Neural progenitor cell (in vitro differentiated cells): ENCODE measurements at places on chromosomes 5 and 9.

- no peak for DNase-seq
These were observed 133.6 kb downstream of the NFIB start for GRCh38 chr9:14180093-14180959.

DNA sequence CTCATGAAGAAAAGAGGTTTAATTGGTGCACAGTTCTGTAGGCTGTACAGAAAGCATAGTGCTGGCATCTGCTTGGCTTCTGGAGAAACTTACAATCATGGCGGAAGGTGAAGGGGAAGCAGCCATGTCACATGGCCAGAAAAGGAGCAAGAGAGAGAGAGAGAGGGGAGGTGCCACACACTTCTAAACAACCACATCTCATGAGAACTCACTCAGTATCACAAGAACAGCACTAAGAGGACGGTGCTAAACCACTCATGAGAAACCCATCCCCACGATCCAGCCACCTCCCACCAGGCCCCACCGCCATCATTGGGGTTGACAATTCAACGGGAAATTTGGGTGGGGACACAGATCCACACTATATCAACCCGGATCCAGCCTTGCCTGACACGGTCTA is 28.8 kb upstream of the IER5L start:
- no peak for DNase-seq

GRCh38 chr9:2242831-2243330 is 227.7 kb downstream of the SMARCA2 start:
- DNase-seq: peak; percentile 9

DNA sequence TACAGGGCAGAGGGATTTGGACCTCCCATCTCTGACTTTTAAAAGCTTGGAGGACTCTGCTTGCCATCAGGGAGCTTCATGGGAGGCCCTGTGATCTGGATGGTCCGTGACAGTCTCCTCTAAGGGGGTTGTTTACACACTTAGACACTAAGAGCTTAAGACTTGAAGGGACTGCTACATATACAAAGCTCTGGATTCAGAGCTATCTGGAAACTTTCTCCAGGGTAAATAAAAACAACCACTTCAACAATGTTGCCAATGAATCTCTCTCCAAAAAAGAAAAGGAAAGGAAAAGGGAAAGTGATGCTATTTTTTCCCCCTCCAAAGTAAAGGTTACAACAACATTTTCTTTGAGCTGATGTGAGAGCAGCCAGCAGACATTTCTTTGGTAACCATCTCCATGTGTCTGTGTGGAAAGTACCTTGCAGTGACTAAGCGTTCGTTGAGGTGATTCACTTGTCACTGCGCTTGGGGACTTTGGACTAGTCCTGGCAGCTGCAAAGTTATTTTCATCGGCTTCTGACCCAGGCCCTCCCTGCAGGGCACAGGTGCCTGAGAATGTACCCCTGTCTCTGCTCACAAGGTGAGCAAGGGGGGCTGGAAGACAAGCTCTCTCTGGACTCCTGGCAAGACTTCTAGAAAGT is 262.1 kb upstream of the KLF4 start:
- DNase-seq: no peak

DNA sequence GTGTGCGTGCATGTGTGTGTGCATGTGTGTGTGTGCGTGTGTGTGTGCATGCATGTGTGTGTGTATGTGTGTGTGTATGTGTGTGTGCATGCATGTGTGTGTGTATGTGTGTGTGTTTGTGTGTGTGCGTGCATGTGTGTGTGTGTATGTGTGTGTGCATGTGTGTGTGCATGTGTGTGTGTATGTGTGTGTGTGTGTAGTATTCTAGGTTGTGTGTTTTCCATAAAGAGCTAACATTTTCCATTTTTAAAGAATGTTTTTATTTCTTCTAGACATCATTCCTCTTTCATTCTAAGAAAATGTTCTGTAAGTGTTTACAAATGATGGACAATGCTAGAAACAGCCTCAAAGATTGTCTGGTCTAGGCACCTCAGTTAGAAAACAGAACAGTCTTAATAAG is 15.6 kb downstream of the ENTREP1 start:
- no peak for DNase-seq

DNA sequence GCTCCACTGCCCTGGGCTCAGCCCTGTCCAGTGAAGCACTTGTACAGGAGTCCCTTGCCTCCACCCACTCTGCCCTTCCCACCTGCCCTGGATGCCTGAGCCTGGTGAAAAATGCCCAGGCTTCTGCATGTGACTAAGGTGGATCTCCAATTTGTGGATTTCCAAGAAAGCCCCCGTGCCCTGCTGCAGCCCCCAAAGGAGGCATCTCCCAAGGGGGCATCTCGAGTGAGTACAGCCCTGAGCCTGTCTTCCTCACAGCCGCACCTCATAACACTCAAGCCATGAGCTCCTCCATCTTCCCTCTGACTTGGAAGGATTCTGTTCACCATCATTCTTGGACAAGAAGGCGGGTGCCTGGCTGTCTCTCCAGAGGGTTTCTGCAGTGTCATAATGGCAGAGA is 158.0 kb upstream of the PPP1R26 start:
- DNase-seq: no peak

GRCh38 chr9:131140550-131140949 is 15.2 kb downstream of the NUP214 start:
- DNase-seq: no peak

GRCh38 chr5:12615141-12615820 is 711.0 kb upstream of the CTNND2 start:
- no peak for DNase-seq

GRCh38 chr9:81461196-81461595 is 228.2 kb downstream of the TLE1 start:
- DNase-seq: no peak

- DNase-seq: no peak
These were observed 41.4 kb upstream of the IFNK start for GRCh38 chr9:27482709-27483108.
